NCI-H1694 treated with DMSO at 0.1 percent for 48 hours (cell line): ENCODE measurements at places on chromosomes 13 and 19.

DNA sequence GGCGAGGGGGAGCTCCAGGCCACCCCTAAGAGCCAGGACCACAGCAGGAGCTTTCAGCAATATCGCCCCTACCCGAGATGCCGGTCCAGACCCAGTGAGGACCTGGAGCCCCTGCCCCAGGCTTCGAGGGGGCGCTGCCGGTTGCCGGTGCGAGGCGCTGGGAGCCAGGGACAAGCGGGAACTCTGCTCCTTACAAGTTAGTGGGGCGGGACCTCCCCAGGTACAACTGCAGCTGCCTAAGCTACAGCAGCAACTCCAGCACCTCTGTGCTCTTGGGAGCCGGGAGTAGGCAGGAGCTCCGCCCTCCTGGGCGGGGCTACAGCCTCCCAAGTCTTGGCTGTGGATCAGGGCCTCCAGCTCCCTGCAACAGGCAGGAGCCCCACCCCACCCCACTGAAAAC is 15.2 kb upstream of the TSC22D1 start:
- DNase-seq = no peak

GRCh38 chr13:35593651-35594050 is 117.2 kb upstream of the MAB21L1 start:
- no peak for DNase-seq

GRCh38 chr19:35216016-35216832 is 12.3 kb downstream of the FAM187B start:
- DNase-seq = no peak

GRCh38 chr13:29514720-29515310 is 80.7 kb downstream of the SLC7A1 start:
- no peak for DNase-seq

- DNase-seq = no peak
These were observed 12.4 kb downstream of the MAST3 start for GRCh38 chr19:18109733-18110608.

GRCh38 chr19:4326837-4327251 is 11.8 kb downstream of the STAP2 start:
- DNase-seq = no peak

DNA sequence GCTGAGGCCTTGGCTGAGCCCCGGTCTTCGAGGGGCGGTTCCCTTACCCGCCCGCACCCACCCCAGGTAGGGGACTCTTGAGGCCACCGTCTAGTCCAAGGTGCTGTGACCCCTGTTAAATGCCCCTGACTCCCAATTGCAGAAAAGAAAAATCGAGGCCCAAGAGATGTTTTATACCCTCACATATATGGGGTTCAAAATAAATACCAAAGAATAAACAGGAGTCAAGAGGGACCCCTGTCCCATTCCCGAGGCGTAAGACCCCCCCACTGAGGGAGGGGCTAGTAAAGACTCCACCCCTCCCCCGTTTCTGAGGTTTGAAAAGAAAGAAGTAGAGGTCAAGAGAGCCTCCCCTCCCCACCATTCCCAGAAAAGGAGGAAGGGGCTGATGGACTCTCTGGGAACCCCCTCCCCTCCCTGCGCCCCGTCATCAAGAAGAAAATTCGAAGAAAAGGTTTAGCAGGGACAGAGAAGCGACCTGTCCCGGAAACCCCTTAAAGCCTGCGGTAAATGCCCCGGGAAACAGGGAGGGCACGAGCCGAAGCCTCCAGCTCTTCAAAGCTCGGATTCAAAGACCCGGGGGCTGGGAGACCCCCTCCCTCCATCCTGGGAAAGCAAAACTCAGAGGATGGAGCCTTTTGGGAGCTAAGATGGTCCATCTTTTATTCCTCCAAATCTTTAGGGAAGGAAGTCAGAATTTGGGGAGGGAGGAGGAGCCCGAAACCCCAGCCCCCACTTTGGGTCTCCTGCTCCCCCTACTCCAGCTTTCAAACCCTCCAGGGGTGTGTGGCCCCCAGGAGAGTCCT is 755 bp upstream of the RAB3A start:
- peak; percentile 95 for DNase-seq

DNA sequence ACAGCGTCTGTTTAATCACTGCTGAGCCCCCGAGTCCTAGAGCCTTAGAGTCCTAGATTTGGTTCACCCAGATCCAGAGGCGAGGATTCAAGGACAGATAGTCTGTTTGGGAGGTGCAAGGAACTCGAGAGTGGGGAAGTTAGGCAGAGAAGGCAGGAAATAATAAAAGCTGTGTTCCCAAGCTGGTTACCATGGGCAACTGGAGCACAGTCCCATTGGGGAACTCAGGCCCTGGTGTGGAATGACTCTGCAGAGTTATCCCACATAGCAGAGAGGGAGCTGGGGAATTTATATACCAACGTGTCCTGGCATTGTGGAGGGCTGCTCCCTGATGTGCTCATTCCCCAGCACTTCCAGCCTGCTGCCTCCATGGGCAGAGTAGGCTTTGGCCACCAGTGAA is 9.7 kb downstream of the IGSF23 start:
- no peak for DNase-seq

DNA sequence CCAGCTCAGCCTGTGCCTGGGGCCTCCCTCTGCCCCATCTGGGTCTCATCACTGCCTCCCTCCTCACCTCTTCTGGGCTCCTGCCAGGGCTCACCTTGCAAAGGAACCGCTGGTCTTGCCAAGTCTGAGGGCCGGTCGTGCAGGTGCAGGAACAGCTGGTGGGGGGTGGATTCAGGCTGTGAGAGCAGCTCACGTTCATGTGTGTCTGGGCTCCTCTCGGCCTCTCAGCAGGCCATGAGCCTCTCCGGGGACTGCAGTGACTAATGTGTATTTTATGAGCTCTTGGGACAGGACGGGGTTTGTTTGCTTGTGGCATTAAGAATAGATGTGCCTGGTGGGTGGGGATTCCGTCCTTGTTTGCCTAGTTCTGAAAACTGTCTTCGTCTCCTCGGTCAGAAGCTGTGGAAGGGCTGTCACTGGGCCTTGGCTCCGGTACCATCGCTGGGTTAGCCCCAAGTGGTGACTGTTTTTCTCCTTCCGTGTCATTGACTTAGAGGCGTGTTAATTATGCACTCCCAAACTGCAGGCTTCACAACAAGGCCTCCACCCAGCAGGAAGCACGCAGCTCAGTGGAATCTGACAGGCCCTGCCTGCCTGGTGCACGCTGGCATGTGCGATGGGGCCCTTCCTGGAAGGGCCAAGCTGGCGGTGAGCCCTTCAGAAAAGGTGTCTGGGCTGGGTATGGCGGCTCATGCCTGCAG is 77.6 kb downstream of the KDM4B start:
- DNase-seq = no peak

DNA sequence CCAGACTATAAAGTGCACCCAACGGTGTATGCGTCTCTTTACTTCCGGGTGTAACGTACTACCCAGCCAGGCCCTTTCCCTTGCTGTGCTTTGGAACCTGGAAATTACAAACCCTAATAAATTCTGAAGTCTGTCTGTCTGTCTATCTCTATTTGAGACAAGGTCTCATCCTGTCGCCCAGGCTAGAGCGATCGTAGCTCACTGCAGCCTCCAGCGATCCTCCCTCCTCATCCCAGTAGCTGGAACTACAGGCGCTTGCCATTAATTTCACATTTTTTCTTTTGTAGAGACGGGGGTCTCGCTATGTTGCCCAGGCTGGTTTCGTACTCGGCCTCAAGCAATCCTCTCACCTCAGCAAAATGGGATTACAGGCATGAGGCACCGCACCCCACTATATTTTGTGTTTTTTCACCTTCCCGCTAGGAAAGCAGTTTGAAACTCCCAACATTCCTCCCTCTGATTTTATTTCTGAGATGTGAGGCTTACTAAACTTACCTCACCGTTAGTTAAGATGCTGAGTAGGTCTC is 469 bp upstream of the RNF6 start:
- DNase-seq = peak; percentile 74

DNA sequence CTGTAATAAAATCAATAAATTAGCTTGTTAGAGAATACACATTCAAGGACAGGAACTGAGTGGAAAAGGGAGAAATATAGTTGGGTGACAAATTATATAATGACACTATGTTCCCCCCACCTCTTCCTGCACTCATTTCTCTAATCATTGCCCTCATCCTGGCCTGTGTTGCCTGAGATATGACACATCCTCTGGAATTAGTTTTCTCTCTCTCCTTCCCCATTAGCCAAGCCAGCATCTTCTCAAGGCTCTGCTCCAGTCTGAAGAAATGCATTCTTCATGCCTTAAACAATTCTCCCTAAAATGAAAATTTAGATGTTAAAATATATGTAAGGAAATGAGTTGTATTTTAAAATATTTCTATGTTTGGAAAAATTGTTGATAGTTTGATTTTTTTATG is 280.3 kb downstream of the POU4F1 start:
- no peak for DNase-seq

DNA sequence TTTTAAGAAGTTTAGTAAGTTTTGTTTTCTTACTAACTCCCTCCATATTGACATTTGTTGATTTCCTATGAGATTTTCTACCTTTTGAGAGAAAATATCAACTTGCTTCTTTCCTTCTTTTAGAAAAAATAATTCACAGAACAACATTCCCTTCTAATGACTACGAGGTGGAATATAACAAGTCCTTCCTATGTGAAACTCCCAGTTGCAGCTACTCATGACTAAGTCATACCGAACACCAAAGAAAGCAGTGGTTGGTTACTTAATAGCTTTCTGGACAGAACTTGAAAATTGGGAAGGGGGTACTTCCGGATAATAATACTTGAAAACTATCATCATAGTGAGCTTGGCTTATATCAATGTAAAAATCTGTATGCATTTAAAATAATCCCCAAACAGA is 144.8 kb downstream of the DACH1 start:
- DNase-seq = no peak

DNA sequence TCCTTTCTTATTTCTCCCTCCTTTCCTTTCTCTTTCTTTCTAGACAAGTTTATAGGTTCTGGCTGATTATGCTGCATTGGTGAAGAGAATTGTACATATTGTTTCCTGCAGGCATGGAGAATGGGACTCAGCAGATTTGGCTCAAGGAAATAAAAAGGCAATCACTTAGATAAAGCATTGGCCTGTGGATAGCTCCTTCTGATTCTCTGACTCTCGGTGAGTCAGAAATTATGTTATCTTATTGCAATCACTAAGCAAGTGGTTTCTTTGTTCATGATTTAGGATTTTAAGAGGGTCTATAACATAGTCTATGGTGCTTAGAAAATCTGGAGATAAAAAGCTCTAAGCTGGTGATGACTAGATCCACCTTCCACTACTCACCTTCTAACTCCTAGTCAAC is 54.0 kb upstream of the POSTN start:
- no peak for DNase-seq

DNA sequence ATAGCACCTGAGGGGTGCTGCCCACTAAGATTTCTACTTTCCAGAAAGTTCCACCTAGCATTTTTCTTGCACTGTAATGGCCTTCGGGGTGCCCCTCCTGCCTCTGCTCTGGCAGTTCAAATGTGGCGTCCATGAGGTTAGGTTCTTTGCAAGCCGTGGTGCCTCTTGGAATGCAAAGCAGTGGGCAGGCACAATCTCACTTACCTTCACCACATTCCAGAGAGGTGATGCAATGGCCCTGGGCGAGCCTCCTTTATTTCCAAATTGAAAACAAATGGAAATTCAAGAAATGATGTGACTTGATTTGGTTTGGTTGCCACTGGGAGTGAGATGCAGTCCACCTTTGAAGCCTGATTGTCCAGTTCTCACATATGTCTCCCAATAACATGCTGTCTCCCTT is 46.9 kb downstream of the FGF9 start:
- no peak for DNase-seq

DNA sequence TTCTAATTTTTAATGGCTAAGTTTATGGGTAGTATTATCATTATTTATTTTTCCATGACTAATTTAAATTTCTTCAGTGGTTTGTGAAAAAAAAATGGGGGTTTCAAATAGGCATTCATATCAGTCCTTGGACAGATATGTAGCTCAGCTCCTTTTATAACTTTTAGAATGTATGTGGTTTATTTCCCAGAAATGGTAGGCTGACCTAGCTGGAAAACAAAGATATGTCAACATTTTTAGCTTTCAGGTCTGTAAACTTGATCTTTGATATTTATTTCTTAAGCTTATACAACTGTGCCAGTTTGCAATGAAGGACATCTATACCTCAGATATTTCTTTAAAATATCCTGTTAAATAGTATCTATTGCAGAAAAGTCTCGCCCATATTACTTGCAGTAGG is 1815.5 kb downstream of the SLITRK5 start:
- no peak for DNase-seq

DNA sequence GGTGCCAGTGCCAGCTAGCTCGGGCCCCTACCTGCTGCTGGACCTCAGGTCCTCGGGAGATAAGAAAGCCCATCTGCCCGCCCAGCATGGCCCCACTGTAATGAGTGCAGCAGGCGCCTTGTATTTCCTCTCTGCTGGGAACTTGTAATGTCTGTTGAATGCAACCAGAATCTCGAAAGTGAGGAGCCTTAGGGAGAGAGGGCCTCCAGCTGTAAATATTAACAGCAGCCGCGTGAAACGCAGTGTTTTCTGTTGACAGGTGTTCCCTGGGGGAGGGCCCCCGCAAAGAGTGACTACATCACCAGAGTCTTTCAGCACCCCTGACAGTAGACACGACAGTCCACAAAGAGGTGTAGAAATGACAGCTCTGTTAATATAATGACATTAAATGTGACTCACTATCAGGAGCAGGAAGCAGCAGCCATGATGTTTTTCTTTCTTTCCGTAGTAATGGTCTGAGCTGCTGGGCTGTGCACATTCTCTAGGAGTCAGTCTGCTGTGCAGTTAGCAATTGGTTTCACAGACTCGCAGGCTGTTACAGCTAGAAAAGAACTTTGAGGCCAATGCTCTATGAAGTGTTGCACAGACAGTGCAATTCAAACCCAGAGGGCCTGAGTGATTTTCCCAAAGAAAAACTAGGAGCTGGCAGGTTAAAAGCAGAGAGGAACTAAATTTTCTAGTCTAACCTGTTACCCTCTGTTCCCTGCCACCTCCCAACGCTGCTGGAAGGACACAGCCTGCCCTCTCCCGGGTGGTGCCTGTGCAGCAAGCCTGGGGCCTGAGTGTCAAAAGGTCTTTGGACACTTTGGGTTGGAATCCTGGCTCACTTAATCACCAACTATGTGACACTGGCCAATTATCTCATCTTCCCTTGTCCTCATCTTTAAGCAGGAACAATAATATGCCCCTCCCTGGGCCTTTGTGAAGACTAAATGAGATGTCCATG is 58.6 kb upstream of the WASF3 start:
- DNase-seq = no peak

DNA sequence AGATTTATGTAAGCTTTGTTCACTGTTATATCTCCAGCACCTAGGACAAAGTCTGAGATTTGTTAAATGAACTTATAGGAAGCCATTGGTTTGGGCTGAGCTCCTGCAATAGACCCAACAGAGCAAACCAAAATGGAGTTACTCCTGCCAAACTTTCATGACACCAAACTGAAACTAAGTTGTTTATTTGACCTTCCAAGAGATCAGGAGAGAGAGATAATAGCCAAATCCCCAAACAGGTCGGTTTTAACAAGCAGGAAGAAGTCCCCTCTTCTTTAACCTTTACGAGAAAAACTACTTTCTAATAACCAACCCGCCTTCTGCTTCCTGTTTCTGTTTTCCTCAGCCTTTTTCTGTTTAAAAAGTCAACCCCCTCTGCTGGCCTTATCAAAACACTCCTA is 54.9 kb upstream of the ATP12A start:
- no peak for DNase-seq

GRCh38 chr19:29529646-29530539 is 4.1 kb downstream of the VSTM2B start:
- DNase-seq = no peak

GRCh38 chr19:30158067-30158892 is 213.9 kb upstream of the ZNF536 start:
- DNase-seq = no peak

GRCh38 chr13:107497661-107498060 is 717.7 kb downstream of the LIG4 start:
- DNase-seq = no peak

GRCh38 chr19:8935460-8935859 is 74.7 kb downstream of the MUC16 start:
- no peak for DNase-seq

GRCh38 chr13:50801087-50801931 is 42.2 kb downstream of the DLEU7 start:
- DNase-seq = peak; percentile 59
